ENCODE measurements at places on chromosomes 12 and 14.

DNA sequence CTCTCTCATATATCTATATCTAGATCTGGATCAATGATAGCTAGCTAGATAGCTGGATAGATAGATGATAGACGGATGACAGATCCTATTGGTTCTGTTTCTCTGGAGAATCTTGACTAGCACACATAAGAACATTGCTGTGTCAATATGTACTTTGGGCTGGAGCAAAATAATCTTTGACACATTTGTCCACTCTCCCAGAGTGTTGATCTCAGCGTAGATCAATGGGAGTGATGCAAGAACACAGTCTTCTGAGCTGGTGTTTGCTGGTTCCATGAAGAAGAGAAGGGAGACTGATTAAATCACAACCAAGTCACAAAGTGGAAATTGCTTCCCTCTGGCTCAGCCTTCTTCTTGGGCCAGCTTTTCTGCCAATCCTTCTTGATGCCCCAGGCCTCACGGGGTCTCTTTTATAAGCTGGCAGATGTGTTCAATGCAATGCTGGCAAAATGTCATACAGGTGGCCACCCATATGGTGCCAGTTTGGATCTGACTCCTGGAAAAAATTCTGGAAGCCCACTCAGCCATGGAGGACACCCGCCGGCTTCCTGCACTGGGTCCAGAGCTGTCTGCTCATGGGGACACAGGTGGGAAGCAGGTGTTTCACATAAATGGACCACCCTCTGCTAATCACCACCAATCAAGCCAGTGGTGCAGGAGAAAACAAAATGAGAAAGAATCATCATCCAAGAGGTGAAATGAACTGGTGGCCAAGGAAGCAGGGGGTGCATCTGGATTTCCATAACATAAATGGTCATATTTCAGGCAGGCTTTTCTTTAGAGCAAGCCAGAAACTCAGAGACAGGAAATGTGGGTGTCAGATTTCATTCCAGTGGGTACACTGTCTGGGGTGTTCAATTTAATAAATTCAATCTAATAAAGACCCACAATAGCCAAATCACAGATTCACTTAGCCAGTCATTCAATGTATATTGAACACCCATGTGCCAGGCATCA is 310.3 kb downstream of the DPF3 start:
- DNase-seq = no peak

DNA sequence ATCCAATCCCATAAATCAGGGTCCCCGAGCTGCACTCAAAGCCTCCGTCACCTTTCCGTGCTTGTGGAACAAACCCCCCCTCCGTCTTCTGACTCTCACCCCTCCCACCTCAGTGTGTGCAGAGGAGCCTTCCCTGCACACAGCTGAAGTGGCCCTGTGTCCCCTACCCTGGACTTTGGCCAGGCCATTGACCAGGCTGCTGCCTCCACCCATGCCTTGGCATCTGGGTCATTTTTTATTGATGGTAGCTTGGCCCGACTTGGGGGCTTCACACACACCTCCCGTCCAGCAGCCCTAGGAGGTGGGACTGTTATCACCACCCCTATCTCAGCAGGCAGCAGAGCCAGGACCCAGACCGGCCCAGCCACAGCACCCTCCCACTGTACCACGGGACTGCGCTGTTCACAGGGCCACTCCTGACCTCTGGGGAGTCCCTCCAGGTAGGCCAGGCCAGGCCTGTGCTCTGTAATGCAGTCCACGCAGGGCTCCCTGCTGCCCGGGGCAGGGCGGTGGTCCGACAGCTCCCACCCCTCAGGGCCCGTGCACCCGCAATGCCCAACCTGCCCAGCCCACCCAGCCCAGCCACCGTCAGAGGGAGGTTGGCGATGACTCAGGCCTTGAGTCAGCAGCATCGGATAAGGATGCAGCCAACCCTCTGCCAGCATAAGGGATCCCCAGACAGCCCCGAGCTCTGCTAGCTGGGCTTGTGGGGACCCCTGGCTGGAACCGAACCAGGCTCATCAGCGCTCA is 9.2 kb upstream of the INF2 start:
- DNase-seq = no peak

DNA sequence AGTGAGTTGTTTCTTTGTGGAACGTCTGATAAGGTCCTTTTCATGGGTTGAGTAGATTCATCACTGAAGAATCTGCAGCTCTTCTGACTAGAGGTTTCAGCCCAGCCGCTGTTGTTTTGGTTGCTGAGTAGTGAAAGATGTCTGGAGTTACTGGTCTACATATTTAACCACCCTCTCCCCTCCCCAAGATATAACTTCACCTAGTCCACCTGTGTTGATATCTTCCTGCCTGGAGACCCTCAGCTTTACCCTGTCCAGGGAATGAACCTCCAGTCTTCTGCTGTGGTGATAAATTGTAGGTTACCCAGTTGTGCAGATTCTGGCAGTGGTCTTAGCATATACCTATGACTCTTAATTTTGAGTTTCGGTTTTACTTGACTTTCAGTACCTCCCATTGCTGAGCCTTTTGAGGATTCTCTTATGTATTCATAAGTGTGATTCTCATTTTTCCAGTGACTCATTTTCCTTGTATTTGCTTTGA is 62.9 kb downstream of the CCDC91 start:
- DNase-seq = no peak

- no peak for DNase-seq
Observed at GRCh38 chr12:24127919-24128721, 178.7 kb upstream of the SOX5 start.

GRCh38 chr12:6377667-6377994 is 2.3 kb upstream of the SCNN1A start:
- no peak for DNase-seq

DNA sequence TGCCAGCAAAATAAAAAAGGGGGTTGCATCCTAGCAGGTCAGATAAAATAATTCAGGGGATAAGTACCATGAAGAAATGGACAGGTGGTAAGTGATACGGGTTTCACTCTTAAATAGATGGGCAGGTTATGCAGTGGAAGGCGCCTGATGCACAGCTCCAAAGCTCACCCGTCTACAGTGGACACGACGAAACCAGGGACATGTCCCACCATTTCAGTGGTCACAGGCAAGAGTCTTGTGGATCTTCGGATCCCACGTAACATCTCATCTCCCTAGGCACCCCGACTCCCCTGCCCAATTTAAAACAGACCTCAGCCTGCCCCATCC is 60.5 kb downstream of the DDX51 start:
- DNase-seq = no peak

- DNase-seq = no peak
Observed at GRCh38 chr14:72801381-72801812, 92.5 kb downstream of the DPF3 start.

GRCh38 chr14:39469094-39469710 is 37.0 kb upstream of the FBXO33 start:
- DNase-seq = no peak

DNA sequence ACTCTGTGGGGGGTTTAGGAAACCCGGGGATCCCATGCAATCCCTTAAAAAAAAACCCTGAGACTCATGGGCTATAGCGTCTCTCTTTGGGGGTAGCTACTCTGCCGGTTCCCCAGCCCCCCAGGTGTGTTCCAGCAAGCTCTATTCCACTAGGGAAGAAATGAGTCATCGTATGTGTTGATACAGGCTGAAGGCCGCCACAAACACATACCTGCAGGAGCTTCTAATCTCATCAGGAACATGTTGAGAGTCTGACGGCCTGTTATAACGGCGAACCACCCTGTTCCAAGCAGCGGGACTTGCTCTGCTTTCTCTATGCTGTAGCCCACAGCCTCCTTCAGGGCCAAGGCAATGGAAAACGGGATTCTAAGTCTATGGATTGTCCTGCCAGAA is 977 bp upstream of the KRT5 start:
- no peak for DNase-seq

GRCh38 chr12:1083889-1084262 is 92.9 kb downstream of the ERC1 start:
- DNase-seq = no peak

- DNase-seq = no peak
Observed at GRCh38 chr12:104515899-104516298, 59.2 kb downstream of the CHST11 start.

Measured in stimulated activated CD4-positive, alpha-beta T cell treated with anti-CD3 and anti-CD28 coated beads, Interleukin-1b, Interleukin-23, amount 100 ng/mL, for 1 hour (primary cell).